Activated CD4-positive, CD25-positive, alpha-beta regulatory T cell treated with anti-CD3 and anti-CD28 coated beads, Interleukin-2, amount 50 U/mL, for 72 hours (primary cell): ENCODE measurements at places on chromosomes 2 and 18.

GRCh38 chr2:151087377-151087776 is 174.3 kb downstream of the RBM43 start:
- DNase-seq: no peak

- DNase-seq: no peak
Observed at GRCh38 chr2:3355951-3356569, 21.6 kb downstream of the EIPR1 start.

DNA sequence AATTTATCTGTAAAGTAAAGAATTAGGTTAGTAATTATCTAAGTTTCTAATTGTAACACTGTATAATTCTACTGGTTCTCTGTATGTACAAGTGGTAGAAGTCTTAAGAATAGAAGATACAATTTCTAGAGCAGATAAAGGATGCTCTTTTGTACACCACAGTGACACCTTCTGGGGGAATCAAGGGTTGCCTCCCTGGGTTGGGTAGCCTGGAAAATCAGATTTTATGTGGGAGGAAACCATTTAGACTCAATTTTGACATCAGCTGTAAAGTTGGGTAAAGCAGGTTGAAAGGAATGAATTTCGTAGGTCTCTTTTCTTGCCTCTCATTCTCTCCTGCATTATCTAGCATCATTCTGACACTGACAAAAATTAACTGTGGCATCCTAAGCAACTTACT is 354.8 kb downstream of the DCC start:
- DNase-seq: no peak

DNA sequence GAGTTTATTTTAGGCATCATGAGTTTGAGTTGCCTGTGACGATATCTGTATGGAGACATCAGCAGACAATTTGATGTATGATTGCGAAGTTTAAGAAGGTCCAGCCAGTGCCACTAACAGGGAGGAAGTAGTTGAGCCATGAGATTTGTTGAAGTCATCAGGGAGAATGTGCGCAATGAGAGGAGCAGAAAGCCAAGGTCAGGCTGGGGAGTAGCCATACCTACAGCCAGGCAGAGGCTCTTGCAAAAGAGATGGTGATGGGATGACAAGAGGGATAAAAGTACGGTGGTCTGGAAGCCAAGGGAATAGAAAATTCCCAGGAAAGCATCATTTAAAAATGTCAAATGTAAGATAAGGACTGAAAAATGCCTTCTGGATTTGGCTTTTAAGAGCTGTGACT is 51.2 kb downstream of the LIMS1 start:
- DNase-seq: no peak

DNA sequence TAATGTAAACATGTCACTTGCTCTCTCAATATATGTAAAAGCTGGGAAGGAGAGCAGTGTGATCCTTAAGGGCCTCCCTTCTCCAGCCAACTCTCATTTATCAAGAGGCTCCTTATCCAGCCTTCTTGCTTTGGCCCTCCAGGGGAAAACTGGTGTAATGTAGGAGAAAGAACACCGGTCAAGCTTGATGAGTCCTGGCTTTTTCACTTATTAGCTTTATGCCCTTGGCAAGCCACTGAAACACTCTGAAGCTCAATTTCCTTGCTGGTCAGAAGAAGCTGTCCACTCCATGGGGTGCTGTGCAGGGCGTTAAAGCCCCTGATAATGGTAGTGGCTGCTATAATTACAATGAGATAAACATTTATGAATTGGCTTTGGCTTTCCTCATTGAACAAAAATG is 251.2 kb upstream of the RBBP8 start:
- DNase-seq: no peak

DNA sequence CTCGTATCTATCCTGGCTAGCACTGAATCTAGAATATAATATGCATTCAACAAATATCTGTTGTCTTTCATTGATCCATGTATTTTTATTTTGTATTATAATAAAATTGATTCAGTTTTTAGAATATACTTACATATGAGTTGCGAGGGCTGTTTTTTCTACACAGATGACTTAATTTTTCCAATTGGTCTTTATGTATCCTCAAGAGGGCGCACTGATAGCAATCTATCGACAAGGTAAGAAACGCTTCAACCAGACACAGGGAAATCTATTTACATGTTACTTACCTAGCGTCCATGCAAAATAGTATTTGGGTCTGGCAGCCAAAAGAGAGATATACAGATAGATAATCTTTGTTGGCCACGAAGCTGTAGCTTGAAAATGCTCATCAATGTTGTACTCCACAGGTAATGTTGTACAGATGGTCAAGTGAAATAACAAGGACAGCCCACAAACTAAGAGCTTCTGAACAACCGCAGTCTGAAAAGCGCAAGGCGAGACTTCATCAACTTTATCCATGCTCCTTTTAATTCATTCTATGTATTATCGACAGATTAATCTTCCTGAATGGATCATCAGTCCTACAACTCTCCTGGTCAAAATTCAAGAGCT is 35.5 kb upstream of the KIDINS220 start:
- no peak for DNase-seq

DNA sequence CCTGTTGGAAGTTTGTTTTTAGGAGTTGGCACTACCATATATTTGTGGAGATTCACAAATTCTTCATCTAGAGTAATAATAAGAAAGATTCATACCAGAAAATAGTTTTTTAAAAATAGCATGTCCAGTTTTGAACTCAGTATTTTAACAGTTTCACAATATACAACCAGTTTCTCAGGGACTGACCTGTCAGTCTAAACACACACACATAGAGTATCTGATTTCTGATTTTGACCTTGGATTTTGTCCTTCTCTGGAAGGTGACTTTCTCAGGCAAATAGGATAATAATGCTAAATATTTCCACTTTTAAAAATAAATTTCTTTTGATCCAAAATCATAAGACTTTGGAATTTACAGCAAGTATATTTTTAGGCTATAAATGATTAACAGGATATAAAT is 32.0 kb downstream of the MFSD6 start:
- DNase-seq: no peak

- no peak for DNase-seq
Observed at GRCh38 chr18:24868760-24869237, 408.4 kb downstream of the HRH4 start.
